Foreskin keratinocyte (primary cell): ENCODE measurements at places on chromosomes 7 and 10. TPM values are rescaled to one million over a fixed set of nuclear protein-coding genes. Genes with fewer than 3 reads are reported as not detected.

DNA sequence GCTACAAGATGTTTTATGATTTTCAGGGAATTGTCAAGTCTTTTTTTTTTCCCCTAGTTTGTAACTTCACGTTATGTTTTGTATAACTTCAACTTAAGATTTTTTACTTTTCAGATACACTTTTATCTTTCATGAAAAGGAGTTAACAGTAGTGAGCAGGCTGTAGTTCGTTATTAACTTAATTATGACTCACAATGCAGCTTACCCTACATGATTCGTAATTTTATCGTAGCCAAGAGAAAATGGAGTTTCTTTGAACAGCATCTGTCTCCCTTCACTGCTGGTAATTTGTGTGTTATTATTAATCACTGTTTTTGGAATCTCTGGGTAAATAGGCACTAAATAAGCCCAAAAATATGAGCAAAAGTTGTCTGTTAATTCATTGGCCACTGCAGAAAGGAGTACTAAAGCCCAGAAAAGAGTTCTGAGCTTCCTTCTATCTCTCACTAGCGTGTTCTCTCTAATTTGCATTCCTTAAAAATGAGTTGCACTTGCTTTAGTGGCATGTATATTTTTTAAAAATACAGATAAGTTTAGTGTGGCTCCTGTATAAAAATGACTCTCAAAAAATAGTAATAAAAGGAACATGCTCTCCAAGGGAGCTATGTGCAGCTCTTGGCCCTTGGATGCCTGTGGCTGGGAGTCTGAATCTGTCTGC lies 36.1 kb downstream of the RALA start:
- no peak for DNase-seq

DNA sequence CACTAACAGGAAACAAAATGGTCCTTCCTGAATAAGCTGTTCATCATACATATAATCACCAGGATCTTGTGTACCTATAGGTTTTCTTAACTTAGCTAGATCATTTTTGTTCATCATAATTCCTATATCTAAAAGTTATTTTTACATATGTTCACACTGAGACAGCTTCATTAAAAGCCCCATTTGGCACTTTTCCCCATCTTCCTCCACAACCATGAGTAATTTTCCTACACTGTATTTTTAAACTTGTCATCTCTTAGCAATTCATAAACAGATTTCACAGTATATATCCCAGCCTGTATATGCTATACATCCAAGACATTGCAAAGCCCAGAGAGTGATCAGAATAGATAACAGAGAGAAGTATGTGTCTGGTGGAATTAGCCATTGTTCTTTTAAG lies 28.3 kb downstream of the ZNF365 start:
- no peak for DNase-seq

GRCh38 chr7:143416565-143417149 lies 8.0 kb upstream of the EPHA1 start:
- DNase-seq: peak; percentile 60

DNA sequence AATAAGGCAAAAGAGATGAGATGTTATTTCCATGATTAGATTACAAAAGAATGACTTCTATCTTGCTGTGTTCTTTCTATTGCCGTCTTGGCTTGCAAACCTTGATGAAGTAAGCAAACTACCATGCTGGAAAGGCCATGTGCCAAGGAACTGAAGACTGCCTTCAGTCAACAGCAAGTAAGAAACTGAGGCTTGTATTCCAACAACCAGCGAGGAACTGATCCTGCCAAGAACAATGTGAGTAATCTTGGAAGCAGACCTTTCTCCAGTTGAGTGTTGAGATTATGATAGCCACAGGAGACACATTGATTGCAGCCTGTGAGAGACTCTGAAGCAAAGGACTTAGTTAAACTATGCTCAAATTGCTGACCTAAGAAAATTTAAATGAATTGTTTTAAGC lies 164.6 kb upstream of the GRM3 start:
- no peak for DNase-seq

- DNase-seq: no peak
Observed at GRCh38 chr7:56175771-56176170, 59.6 kb upstream of the NUPR2 start.

DNA sequence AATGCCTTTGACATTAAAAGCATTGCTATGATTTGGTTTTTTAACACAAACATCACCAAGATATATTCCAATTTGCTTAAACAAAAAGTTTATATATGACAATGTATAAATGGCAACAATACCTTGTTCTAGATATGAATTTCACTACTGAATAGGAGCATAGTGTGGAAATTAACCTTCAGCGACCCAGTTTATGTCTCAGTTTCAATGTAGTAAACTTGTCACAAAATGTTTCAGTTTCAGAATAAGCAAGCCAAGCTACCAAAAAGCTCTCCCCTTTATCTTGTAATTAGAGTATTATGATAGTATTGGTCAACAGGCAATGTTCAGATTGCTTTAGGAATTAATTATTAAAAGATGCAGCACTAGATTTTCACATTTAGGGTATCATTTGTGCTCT lies 99.6 kb upstream of the PCDH15 start:
- no peak for DNase-seq

- DNase-seq: no peak
Observed at GRCh38 chr10:132606031-132606491, 68.5 kb downstream of the INPP5A start.

GRCh38 chr7:18202315-18203045 lies 174.8 kb upstream of the PRPS1L1 start:
- no peak for DNase-seq

DNA sequence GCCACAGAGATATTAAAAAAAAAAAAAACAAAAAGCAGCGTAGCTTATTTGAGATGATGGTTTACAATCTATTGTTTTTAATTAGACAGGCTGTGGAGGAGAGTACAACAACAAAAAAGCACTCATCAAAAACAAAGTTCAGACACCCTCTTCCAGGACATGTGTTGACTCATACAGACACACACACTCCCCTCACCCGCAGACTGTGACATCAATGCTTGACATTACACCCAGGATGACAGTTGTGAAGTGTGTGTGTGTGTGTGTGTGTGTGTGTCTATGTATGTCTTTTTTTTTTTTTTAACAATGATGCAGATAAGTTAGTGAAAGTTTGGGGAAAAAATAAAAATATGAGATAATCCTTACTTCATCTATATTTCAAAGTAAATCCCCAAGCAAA lies 303.6 kb downstream of the GPAM start:
- DNase-seq: no peak

DNA sequence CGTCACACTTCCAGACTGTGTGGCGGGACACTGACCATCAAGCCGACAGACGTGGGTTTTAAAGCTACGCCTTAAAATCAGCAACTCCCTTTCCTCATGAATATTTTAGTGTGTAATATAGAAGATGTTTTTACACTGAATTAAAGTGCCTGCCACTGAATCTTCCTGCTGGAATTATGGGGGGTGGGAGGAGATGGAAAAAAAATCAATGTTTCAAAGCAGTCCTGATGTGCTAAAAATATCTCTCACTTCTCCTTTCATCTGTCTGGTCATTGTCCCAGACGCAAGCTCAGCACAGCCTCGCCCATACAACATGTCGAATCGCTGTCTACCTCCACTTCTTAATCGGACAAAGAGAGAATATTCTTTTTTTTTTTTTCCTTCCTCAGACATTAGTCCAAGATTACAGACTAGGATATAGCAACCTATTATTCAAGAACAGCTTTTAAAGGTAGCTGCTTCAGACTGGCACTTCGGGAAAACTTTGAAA lies 165.1 kb upstream of the KLF14 start:
- no peak for DNase-seq

The CHAT gene
- total RNA-seq: not detected in 2 replicates

The TMEM236 gene
- 0.63 TPM in 1 of 2 replicates, not detected in the other for total RNA-seq

The GPRIN2 gene
- 0.58 and 0.78 TPM in 2 replicates for total RNA-seq

The AMPH gene
- total RNA-seq: not detected in 2 replicates

The AVL9 gene
- total RNA-seq: 26.5 and 33.1 TPM in 2 replicates

The MET gene
- 147 and 157 TPM in 2 replicates for total RNA-seq

The PDE6C gene
- total RNA-seq: not detected in 2 replicates

The PNLIPRP3 gene
- 13.4 and 23.5 TPM in 2 replicates for total RNA-seq
